ENCODE measurements at places on chromosomes 13 and 19.

DNA sequence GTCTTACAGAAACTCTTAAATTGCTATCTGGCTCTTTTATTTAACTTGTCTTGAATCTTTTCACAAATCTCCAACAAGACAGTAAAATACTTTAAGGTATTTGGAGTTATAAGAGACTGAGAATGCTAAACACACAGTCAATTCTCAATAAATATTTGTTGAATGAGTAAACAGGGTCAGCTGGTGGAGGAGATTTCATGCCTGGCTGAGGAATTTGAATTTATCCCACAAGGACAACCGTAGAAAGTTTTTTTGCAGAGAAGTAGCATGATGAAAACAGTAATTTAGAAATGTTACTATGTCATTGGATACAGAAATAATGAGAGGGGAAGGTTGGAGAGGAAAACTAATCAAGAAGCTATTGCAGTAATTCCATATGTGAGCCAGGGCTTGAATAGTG, 1223.7 kb downstream of the PCDH17 start:
- DNase-seq: no peak

DNA sequence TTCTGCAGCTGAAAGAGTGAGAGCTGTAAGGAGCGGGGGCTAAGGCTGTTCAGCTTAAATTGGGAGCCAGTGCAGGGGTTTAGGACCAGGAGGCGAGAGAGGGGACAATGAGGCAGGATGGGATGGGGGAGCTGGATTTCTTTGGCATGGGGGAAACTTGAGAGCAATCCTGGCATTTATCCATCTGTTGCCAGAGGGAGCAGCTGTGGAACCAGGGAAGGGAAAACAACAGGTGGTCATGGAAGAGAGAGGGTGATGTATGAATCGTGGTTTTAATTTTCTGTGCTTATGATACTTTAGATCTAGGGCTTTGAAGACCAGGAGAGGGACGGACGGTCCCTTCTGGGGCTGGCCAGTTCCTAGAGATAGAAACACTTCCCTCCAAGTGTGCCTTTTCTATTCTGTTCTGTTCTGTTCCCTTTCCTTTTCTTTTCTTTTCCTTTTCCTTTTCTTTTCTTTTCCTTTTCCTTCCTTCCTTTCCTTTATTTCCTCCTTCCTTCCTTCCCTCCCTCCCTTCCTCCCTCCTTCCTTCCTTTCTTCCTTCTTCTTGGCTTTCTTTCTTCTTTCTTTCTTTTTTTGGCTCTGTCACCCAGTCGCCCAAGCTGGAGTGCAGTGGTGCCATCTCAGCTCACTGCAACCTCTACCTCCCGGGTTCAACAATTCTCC, 16.0 kb upstream of the CCL25 start:
- DNase-seq: no peak

DNA sequence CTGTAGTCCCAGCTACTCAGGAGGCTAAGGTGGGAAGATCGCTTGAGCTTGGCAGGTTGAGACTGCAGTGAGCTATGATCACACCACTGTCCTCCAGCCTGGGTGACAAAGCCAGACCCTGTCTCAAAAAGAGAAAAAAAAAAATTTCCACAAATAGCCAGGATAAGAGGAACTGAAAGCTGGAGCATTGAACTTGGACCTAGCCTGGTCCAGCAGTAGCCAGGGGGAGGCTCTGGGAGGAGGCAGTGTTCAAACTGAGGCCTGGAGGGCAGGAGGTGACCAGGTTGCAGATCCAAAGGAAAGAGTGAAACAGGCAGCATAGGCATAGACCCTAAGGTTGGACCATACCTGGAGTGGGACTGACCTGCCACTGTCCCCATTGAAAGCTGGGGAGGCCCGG, 26.9 kb upstream of the PIK3R2 start:
- no peak for DNase-seq

GRCh38 chr13:28544026-28544425, 49.1 kb upstream of the FLT1 start:
- no peak for DNase-seq

GRCh38 chr13:82976499-82976898, 905.8 kb downstream of the SLITRK1 start:
- DNase-seq: no peak

DNA sequence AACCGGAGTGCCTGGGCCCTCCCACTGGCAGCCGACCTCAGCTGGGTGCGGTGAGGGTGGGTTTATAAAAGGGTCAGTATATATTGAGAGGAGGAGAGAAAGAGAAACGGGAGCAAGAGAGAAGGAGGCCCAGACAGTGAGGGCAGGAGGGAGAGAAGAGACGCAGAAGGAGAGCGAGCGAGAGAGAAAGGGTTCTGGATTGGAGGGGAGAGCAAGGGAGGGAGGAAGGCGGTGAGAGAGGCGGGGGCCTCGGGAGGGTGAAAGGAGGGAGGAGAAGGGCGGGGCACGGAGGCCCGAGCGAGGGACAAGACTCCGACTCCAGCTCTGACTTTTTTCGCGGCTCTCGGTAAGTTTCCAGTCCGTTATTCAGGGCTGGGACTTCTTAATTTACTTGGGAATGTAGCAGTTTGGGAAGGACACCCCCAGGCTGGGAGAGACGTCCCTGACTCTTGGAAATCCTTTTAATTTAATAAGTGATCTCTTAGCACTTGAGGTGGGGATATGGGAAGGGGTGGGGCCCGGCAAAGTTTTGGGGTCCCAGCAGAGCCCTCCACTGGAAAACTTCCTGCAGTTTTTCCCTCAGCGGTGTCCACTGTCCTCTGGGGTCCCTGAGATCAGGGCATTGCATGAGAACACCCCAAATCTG, at the start of gene EMP3:
TSS of gene EMP3 (plus strand) at position 288 of the 646 bp plus-strand sequence. CDS start 1,293 bp downstream, outside the sequence.
- DNase-seq: peak; percentile 65

DNA sequence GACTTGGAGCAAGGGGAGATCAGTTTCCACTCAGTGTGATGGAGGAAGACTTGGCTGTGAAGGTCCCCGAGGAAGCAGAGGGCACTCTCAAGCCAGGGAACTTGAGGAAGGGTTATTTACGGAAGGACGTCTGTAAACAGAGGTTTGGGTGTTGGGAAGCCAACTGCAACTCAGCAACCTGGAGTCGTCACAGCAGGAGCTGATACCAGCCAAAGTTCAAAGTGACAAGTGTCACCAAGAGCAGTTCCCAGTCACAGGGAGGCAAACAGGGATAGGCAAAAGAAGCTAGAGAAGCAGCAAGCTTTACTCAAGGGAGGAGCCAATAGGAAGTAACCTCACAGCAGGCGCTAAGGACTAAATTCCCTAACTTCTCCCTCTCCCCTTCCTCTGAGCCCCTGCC, 205.5 kb downstream of the EFNB2 start:
- no peak for DNase-seq

- DNase-seq: peak; percentile 75
Measured at GRCh38 chr13:75368167-75368566, 113.8 kb downstream of the TBC1D4 start.

DNA sequence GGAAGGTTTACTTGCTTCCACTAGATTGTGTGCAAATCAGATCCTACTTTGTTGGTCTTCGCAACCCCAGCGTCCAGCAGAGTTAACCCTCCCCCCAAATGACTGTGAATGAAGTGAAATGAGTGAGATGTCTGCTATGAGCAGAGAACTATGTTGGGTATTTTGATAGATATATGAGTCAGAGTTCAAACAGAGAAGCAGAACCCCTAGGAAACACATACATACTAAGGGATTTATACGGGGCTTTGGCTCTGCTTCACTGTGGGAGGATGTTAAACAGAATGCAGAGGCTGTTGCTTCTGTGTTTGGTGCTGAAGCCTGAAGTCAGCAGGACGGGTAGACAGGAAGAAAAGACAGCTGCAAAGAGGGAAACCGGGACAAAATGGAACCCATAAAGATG, 197.0 kb downstream of the MZT1 start:
- peak; percentile 45 for DNase-seq

- DNase-seq: no peak
Measured at GRCh38 chr19:49677901-49678674, 1.0 kb downstream of the PRMT1 start.

GRCh38 chr13:52695856-52696255, 43.2 kb downstream of the SUGT1 start:
- peak; percentile 21 for DNase-seq

GRCh38 chr13:100212904-100213553, 124.1 kb downstream of the PCCA start:
- no peak for DNase-seq

DNA sequence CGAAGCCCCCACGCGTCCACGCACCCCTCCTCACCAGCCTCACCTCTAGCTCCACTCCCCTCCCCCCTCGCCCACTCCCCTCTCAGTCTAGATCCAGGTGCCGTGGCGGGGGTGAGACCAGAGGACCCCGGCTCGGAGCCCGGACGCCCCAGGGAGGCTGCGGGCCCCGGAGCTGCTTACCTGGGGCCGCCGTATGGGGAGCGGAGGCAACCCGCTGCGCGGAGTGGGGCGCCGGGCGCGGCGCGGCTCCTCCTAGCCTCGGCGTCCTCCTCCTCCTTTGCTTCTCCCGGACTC, 353 bp downstream of the ENOX1 start:
- DNase-seq: no peak

- DNase-seq: no peak
Measured at GRCh38 chr13:78659450-78659730, 435 bp upstream of the OBI1 start.

GRCh38 chr19:31144075-31144870, 205.0 kb downstream of the TSHZ3 start:
- DNase-seq: no peak

DNA sequence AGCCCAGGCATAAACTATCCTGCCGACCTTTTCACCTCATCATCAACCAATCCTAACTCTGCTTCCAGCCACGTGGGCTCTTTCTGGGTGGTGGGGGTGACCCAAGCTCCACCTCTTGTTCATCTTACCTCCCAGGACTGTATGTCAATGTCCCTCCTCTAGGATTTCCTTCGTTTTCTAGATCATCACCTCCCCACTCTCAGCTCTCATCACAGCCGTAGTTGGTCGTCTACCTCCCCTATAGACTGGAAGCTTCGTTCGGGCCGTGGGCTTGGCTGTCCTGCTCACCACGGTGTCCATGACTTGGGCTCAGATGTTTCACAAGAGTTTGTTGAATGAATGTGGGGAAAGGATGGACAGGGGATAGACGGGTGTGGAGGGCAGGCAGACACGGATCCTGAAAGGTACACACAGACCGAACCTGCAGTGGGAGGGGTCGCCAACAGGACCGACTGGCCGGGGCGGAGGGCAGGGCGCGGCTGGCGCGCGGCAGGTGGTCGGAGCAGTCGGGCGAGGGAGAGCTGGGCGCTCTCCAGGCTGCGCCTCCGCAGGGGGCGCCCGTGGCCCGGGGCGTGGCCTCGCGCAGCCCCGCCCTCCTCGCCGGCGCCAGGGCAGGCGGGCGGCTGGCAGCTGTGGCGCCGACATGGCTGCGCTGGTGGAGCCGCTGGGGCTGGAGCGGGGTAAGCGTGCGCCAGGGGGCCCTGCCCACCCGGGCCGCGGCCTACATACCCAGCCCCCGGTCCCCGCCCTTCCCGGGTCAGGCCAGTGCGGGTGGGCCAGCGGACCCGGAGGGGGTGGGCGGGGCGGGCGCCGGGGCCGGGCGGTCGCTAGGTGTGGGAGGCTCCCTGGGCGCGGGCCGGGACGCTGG, at the start of gene LIN7B:
TSS of gene LIN7B (plus strand) at position 609 of the 868 bp plus-strand sequence. CDS start at position 644, 35 bp downstream.
- no peak for DNase-seq

DNA sequence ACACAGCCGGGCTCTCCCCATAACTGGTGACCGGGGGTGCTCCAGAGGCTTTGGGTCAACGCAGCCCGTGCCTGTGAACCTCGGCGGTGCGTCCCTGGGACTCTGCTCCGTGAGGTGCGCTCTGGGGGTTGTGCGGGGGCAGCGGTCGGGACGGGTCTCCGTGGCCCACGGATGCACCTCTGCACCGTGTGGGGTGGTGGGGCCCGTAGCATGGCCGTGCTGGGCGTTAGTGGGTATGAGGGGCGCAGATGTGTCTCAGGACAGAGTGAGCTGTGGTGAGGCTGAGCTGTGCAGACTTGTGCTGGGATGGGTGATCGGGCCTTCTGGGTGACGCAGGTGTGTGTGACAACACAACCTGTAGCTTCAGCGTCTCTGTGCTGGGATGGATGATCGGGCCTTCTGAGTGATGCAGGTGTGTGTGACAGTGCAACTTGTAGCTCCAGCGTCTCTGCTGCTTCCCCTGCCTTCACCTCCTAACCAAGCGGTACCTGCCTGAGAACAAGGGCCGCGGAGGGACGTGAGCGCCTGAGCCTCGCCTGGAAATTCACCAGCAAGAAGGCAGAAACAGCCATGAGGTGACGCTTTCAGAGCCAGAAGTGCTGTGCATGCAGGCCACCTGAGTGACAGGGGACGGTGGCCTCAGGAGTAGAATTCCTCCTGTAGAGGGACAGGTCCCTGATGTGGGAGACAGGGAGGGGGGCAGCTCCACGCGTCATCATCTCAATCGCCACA, 599 bp downstream of the ZNF331 start:
- no peak for DNase-seq

DNA sequence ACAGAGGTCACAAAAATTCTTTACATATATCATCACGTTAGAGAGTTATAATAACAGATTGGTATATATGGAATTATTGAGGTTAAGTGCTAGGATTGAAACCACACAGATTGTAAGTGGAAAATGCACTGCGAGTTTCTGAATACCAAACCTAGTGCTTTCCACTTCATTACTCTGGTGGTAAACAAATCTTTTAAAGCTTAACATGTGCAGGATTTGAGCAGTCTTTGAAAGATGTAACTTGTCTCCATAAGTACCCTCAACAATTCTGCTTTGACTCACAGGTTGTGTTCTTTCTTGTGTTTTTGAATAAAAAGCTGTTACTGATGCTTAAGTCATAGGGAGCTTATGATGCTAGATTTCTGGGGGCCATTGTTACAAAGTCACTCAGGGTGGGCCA, 314.7 kb upstream of the DACH1 start:
- DNase-seq: no peak

GRCh38 chr13:28339419-28339818, 155.5 kb downstream of the FLT1 start:
- no peak for DNase-seq

All from AG04449 (cell line).